ENCODE measurements at places on chromosomes 1 and 21. TPM values are rescaled to one million over a fixed set of nuclear protein-coding genes. Genes with fewer than 3 reads are reported as not detected.

The ANKRD34A gene
- total RNA-seq: 1.2 TPM

The SPATA46 gene
- not detected for total RNA-seq

The AGRN gene
- total RNA-seq: 66.7 TPM

The ITLN2 gene
- not detected for total RNA-seq

Measured in camera-type eye (tissue), 1 donor.